ENCODE measurements at places on chromosomes 5 and 9. TPM values are rescaled to one million over a fixed set of nuclear protein-coding genes. Genes with fewer than 3 reads are reported as not detected.

LTC4S gene
- 2.8 TPM for total RNA-seq

PTCH1 gene
- 11.8 TPM for total RNA-seq

C5orf52 gene
- total RNA-seq = not detected

OR1L8 gene
- not detected for total RNA-seq

C9 gene
- not detected for total RNA-seq

PCDHGB4 gene
- total RNA-seq = not detected

BTNL9 gene
- not detected for total RNA-seq

NOXA1 gene
- 3.8 TPM for total RNA-seq

FER gene
- total RNA-seq = 12.0 TPM

NTNG2 gene
- total RNA-seq = 14.7 TPM

RNF183 gene
- total RNA-seq = not detected

CDKN2B-AS1 gene
- total RNA-seq = 0.99 TPM

Data from CD4-positive, CD25-positive, alpha-beta regulatory T cell (primary cell).